Left forelimb (tissue), 1 donor: ENCODE measurements at places on chromosomes 1 and 21.
A peak's percentile ranks its signal among the peaks of the same experiment; 100 is the strongest.

DNA sequence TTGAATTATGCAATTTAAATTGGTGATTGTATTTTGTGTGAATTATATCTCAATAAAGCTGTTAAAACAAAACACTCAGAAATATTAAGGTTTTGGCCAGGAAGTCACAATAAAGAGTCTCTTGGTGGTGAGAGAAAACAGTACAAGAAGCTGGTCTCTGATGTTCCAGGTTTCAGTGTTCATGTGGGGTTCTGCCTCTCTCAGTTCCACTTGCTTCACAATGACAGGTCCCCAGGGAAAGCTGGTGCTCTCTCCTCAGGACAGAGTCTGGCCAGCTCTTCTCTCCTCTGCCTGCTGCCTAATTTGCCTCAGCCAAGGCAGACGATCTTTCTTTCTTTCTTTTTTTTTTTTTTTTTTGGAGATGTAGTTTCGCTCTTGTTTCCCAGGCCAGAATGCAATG lies 342.9 kb upstream of the PLXNA2 start:
- DNase-seq: no peak

DNA sequence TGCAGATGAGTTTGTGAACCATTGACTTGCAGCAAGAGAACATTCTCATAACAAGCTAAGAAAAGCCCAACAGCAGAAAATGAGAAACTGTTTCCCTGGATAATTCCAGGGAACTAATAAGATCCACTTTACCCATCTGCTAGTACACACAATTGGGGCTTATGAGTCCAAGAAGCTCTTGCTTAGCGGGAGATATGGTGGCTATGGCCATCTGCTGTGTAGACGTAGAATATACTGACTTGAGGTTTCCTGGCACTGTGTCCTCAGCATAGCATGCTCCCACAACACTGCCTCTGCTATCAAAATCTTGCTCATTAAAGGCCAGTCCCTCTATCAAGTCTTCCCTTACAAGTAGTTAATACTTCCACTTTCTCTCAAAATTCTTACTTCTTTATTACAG lies 6.8 kb upstream of the RXRG start:
- no peak for DNase-seq

GRCh38 chr21:37193006-37193405 lies 74.1 kb downstream of the VPS26C start:
- no peak for DNase-seq

DNA sequence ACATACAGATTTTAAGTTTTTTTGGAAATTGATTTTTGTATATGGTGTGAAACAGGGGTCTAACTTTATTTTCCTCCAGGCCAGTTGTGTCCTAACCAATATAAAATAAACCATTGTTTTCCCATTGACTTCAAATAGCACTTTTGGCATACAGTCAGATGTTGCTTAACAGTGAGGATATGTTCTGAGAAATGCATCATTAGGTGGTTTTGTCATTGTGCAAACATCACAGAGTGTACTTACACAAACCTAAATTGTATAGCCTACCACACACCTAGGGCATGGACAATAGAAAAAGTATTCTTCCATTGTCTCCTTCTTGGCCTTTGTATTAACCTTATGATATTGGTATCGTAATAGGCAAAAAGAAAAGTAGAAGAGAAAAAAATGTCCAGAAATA lies 37.4 kb upstream of the DISP1 start:
- no peak for DNase-seq

GRCh38 chr1:56484695-56485094 lies 94.7 kb downstream of the PLPP3 start:
- no peak for DNase-seq

- DNase-seq: no peak
Observed at GRCh38 chr21:34061983-34062382, 11.4 kb upstream of the MRPS6 start.

- DNase-seq: peak; percentile 71
Observed at GRCh38 chr1:151720974-151721787, at the start of gene RIIAD1. Gene RIIAD1, plus strand, starts transcription at chr1:151721522. Its CDS starts 15 bp downstream, at chr1:151721537.

DNA sequence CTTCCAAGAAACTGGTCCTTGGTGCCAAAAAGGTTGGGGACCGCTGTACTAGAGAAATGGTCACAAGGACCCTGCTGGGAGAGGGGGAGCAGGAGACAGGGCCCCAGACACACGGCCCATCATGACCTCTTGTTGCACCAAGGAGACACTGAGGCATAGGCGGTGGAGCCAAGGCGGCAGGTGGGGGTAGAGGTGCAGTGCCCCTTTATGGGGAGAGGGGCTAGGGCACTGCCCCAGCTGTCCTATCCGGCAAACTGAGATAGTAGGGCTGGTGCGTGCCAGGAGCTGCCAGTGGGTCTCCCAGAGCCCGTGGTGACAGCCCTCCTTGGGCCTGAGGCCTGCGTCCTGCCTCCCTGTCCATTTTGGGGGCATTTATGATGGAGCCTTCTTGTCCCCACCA lies 20.3 kb downstream of the TNNT2 start:
- no peak for DNase-seq

DNA sequence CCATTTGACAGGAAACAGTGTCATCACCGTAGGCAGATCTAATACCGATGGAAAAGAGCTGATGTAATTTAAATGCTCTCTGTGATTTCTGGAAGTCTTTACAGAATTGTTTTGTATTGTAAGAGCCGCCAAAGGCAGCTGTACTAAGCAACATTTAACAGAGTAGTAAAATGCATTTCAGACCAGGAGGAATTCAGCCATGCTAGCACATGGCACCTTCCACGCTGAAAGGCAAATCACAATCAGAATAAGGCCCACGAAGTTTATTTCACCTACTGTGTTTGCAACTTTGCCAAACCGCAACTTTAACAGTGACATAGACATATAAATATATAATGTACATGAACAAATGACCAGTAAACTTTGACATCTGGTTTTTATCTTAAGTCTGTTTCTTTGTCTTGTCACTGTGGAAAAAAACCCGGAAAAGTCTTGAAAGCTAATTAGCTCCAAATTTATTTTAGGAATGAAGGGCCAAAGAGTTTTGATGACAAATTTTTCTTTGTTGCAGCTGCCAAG lies 26.1 kb upstream of the DISC1 start:
- DNase-seq: no peak

DNA sequence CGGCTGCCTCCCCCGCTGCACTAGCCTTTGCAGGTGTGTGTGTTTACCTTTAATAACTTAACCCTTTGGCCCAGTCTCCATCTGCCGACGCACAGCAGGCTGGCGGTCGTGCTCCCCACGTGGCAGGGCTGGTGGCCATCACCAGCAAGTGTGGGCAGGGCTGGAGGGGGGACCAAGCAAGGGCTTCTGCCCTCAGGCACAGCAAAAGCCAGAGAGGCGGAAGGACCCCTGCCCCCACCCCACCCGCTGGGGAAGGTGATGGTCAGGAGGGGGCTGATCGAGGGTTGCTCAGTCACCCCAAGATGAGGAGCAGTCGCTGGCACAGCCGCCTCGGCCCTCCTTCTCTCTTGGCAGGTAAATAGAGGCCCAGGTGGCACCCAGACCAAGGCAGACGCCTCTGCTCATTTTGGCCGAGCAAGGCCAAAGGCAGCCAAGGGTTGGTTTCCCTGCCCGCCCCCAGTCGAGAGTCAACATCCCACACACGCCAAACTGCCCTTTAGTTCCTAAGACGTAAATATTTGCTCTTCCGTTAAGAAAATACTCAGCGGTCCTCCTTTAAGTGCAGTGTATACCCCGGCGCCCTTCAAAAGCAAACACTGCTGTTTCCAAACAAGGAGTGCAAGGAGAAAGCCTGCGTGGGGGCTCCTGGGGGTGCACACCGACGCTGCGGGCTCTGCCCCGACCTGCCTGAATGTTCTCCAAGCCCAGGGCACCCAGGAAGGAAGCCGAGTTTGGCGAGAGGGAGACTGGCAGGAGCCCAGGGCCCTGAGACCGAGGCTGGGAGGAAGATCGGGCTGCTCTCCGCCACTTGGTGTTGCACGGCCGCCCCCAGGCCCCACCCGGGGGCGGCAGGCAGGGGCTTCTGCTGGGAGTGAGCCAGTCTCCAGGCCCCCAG lies 82.7 kb downstream of the SIK1 start:
- DNase-seq: no peak

DNA sequence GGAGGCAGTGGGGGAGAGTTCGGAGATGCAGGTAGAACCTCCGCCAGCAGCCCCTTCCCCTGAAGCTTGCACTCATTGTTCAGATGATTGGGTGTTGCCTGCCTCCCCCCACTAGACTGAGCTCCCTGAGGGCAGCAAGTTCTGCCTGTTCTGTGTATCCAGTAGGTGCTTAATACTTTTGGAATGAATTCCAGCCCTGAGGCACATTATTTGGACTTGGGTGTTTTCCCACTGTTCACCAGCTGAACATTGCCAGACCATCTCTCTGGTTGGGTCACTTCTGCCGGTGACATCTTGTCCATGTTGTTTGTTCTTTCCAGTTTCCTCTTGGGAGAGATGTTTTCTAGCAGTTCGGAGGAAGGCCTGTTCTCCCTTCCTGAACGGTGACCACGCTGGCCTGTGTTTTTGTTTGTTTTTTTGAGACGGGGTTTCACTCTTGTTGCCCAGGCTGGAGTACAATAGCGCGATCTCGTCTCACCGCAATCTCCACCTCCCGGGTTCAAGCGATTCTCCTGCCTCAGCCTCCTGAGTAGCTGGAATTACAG lies 48.7 kb downstream of the SPSB1 start:
- DNase-seq: no peak
